Stromal cell of bone marrow (primary cell): ENCODE measurements at places on chromosomes 2 and 18.

DNA sequence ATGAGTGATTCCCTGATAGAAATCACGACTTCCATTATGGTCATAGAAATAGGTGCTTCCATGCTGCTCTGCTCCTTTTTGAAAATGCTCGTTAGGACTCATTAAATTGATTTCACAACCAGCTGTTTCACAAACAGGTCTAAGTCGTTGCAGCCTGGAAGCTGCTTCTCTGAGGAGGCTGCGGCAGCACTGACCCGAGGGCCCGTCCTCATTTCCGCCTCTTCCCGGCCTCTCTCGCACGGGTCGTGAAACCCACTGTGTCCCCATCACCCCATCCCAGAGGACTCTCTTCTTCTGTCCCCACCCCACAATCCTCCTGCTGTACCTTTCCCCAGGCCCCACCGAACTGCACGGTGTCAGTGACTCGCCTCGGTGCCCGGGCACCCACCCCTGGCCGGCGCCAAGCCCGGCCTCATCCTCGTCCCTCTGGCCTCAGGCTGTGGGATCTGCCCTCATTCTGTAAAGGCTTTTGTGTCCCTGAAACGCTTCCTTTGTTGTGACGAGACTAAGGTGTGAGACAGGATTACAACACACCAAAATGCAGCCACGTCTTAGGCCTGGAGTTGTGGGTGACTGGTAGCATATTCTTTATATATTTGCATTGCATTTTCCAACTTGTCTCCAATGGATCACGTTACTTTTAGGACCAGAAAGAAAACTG is 112.7 kb upstream of the CTDP1 start:
- DNase-seq, result no peak

DNA sequence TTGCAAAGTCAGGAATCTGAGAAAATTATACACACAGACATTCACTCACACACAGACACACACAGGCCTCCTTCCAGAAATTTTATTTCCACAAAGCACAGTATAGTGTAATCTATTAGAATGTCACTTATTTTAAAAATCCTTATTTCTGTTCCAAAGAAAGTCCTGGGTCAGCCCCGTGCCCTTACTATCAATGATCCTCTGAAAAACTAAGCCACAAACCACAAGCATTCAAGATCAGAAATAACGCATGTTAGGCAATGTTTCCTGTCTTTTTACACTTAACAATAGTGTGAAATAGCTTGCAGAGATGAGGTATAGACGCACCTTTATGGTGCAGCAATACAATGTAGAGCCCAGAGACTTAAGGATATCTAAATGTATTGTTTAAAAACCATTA is 25.8 kb downstream of the TBC1D8 start:
- no peak for DNase-seq

DNA sequence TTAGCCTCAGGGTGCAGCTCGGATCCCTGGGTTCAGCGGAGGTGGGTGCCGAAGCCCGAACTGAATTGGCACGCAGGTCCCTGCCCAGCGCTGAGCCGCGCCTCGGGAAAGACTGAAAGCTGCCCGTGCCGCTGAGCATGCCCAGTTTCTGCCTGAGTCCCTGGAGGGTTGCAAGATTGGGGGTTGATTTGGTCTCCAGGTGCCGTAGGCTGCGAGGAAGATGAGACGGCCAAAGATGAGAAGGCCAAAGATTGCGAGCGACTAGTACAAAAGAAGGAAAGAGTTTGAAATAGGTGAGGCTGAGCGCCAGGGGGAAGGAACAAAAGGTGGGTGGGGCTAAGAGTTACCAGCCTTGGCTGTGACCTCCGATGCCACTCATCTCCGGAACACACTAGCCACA is 852 bp upstream of the KCNH7 start:
- no peak for DNase-seq

DNA sequence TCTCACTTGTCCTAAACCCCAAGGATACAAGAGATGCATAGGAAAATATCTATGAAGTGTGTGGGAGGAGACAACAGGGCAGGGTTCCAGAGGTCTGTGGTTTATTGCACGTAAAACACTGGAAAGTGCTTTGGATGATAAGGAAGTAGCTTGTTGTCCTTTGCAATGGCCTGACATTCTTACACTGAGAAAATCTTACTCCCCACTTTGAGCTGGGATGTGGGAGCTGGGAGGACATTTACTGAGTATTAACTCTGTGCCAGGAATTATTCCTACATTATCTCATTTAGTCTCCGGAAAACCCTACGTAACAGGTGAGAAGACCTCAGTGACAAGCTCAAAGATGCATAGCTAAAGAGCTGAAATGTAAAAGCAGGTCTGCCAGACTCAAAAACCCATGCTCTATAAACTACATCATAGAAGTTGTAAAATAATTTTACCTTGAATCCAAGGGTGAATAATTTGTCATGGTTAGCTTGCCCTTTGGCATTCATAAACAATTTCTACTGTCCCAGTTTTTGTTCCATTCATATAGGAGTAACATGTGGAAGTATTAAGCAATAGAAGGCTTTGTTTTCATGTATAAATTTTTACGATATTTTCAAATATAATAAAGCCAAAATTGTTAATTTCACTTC is 9.2 kb upstream of the GALNT3 start:
- DNase-seq, result no peak

DNA sequence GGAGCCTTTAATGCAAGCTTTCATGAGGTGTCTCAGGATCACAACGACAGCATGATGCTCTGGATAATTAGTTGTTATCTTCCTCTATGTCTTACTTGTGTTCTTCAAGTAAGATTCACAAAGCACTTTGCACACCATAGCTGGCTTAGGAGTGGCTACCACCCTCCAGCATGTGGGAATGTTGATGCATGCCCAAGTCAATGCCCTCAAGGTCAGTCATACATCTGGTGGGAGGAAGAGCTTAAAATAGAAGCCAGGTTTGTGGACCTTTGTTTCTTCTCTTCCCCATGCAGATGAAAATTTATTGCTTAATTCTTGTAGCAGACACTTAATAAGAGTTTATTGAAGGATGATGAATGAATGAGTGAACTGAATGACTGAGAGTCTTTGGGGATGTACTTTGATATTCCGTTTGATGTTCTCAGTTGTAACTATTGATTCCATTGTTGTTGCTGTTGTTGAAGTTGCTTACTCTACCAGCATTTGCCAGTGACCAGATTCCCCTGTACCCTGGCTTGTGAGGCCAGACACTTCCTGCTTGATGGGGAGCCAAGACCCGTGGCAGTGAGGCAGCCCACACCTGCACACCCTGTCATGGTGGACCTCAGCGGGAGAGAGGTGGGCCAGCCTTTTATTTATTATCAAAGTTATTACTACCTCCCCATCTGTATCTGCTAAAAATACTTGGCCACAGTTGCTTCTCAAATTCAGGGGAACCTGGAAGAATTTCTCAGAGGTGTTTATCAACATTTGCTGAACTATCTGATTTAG is 137.8 kb downstream of the LAMA3 start:
- no peak for DNase-seq

GRCh38 chr18:54878159-54878622 is 49.9 kb downstream of the RAB27B start:
- peak; percentile 92 for DNase-seq

- no peak for DNase-seq
Observed at GRCh38 chr18:23675236-23675635, 12.5 kb upstream of the ANKRD29 start.

- no peak for DNase-seq
Observed at GRCh38 chr2:176126929-176127773, 2.4 kb upstream of the HOXD8 start.

- DNase-seq, result no peak
Observed at GRCh38 chr2:111159641-111160040, 38.9 kb downstream of the BCL2L11 start.

DNA sequence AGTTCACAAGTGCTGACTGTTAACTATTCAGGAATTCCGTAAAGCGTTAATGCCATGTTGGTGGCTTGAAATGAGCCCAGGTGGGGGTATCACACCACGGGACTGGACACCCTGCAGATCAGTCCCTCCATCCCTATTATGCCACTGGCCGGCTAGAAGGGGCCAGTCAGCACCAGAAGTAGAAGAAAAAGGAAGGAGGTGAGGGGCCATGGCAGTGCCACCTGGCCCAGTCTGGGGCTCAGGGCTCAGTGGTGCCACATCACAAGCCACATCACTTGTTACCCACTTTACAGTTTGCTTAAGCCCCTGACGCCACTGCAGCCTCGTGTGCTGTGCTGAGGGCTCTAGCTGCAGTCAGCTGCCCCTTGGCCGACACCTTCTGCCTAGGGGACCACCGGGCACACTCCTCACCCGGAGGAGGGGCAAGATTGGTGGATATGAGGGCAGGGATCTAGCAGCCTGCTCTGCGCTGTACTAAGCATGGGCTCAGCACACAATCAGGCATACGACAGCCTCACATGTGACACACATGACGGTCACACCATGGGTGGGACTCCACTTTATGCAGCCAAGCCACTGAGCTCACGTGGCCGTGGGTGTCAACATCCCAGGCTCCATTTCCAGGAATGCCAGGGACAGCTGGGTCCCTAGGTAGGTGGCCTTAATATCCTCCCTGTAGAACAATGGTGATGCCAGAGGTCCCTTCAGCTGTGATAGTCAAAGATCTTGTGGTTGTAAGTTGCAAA is 3.6 kb downstream of the LIMS2 start:
- DNase-seq, result no peak

DNA sequence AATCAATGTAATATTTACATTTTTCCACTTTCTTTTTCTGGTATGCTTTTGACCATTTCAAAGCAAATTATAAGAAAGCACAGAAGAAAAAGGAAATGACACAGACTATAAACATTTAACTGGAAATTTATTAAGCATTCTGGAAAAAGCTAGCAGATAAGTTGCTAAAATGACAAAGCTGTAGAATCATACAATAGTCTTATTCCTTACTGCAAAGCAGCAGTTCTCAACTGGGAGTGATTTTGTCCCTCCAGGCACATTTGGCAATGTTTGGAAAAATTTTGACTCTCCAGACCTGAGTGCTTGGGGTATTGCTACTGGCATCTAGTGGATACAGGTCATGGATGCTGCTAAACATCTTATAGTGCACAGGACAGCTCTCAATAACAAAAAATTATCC is 75.1 kb downstream of the MBD5 start:
- DNase-seq, result no peak

- no peak for DNase-seq
Observed at GRCh38 chr2:224354632-224355211, 47.2 kb downstream of the FAM124B start.
